ENCODE measurements at places on chromosomes 16 and 17.
A peak's percentile ranks its signal among the peaks of the same experiment; 100 is the strongest.

GRCh38 chr17:75814021-75814395 lies 29.4 kb downstream of the UNK start:
- DNase-seq: no peak

DNA sequence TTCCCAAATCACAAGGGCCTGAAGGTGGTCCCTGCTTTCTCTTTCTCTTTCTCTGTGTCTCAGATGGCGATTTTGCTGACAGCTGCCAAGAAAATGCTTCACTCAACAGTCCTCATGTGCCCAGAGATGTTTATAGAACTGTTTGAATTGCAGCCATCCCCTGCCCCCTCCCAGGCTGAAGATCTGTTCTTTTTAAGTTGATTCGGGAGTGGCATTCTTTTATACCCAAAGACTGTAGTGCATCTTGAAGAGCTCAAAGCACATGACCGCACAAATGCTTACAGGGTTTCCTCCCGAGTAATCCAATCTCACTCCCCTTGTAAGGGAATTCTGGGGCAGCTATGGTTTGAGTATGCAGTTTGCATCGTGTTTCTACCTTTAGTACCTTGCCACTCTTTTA lies 75.7 kb downstream of the SEC14L1 start:
- no peak for DNase-seq

DNA sequence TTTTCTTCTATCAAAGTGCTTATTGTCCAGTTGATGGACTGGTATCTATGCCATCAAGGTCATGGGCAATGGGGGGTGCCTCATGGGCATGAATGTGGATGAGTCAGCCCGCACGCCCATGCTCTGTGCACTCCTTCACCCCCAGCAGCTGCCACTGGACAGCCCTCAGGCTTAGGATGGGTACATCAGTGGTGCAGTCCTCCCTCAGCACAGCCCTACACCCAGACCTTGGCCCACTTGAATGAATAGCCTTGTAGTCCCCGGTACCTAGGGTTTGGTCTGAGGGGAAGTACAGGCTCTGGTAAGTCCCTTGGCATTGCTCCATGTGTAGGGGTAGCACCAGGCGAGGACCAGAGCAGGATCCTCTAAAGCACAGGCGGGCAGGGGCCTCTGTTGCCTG lies 10.4 kb upstream of the GNA13 start:
- no peak for DNase-seq

DNA sequence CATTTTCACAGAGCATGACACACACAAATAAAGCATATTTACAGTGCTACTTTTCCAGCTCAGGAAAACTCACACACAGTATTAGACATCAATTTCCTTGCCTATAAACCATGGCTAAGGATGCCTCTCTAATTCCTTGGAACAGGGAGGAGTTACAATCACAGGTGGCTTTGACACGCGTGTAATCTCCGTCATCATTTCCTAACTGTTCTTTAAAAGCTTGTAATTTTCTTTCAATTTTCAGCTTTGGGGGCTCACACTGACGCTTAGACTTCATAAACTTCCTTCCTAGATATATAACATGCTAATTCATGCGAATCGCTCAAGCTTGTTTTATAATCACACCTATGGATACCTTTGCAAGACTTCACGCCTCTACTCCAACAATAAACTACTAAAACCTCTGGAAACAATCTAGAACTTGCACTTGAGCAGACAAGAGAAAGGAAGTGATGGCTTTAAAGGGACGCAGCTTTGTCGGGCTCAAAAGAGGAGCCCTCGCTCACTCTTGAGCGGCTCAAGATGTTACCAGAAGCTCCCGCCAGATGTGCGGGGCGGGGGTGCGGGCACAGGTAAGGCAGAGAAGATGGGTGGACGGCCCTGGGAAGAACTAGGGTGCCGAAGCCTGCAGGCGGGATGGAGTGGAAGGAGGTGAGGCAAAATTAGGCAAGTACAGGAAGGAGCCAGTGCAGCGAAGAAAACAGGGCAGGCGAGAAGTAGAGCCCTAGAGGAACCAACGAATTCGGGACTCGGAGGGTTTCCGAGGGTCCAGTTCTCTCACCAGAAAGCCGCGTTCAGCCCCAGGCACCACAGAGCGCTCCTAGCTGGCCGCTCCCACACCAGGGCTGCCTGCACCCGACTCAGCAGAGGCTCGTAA lies 631 bp downstream of the RETREG3 start:
- DNase-seq: no peak

DNA sequence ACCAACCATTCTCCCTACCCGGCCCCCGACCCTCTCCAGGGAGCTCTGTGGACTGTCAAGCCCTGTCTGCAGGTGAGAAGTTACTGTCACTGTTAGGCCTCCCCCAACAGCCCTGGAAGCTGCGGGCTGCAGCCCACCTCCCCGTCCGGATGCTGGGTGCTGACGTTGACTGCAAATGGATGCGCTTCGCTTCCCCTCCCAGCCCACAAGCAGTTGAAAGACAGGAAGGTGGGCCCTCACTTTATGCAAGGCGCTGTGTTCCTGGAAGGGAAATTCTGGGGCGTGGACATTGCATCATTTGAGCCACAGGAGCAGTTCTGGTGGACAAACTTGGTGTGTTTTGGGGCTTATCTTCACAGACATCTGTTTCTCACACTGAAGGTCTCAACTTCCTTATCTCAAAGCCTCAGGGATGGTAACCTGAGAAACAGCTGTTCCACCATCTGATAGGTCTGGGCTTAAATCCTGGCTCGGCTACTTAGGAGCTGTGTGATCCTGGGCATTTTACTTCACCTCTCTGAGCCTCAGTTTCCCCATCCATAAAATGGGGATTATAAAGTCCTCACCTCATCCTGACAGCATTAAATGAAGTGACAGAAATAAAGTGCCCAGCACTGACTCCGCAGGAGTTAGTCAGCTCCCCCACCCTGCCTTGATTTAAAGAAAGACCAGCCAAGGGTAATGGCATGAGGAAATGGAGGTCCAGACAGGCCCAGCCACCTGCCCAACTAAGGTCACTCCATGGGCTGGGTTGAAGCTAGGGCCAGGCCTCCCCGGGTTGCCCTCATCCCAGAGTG lies 4.6 kb upstream of the DRC7 start:
- DNase-seq: no peak

- no peak for DNase-seq
These were observed 13.0 kb upstream of the HOXB9 start for GRCh38 chr17:48639136-48639535.

GRCh38 chr17:5561736-5562571 lies 22.4 kb downstream of the NLRP1 start:
- DNase-seq: no peak

DNA sequence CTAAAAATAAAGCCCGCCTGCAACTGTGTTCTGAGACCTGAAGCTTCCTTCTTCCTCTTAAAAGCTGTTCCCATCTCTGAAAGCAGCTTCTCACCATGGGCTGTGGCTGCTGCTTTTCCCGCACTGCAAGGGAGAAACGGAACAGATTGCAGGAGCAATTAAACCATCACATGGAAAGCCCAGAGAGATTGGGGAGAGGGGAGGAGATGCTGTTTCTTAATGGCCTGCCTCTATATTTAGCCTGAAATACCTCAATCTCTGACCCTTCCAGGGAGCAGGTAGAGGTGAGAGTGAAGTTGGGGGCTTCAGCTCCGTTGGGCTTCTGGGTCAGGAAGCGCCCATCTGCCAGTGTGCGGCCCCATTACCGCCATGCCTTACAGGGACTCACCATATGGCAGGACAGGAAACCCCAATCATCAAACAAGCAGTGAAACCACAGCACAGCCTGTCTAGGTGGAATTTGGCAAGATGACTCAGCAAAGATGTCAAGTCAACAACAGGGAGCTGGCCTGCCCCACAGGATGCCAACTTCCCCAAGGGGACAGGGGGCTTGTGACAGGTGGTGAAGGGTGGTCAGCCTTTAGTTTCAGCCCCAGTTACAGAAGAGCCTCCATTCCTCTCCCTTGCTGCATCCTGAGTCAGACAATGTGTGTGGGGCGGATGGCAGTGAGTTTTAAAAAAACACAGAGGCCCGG lies 286.6 kb upstream of the CCL2 start:
- DNase-seq: no peak

DNA sequence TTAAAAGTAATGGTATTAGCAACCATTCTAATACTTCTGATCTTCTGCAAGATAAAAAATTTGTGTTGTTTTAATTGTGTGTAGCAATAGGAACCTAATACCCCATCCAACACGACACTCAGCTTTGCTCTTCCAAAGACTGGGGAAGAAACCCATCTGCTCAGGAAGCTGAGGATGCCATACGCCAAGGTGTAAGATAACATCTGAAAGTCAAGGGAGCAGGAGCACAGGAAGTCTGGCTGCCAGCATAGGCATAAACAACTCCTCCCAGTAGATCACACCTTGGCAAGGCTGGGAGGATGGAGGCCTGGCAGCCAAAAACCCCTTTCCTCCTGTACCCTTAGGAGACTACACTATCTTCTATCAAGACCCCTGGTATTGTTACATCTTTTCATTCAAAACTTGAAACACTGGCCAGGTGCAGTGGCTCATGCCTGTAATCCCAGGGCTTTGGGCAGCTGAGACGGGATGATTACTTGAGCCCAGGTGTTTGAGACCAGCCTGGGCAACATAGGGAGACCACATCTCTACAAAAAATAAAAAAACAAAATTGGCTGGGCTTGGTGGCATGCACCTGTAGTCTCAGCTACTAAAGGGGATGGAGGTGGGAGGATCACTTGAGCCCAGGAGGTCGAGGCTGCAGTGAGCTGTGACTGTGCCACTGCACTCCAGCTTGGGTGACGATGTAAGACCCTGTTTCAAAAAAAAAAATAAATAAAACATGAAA lies 5.7 kb upstream of the SPHK1 start:
- DNase-seq: no peak

- no peak for DNase-seq
These were observed 174.8 kb upstream of the DYNLRB2 start for GRCh38 chr16:80366023-80366422.

DNA sequence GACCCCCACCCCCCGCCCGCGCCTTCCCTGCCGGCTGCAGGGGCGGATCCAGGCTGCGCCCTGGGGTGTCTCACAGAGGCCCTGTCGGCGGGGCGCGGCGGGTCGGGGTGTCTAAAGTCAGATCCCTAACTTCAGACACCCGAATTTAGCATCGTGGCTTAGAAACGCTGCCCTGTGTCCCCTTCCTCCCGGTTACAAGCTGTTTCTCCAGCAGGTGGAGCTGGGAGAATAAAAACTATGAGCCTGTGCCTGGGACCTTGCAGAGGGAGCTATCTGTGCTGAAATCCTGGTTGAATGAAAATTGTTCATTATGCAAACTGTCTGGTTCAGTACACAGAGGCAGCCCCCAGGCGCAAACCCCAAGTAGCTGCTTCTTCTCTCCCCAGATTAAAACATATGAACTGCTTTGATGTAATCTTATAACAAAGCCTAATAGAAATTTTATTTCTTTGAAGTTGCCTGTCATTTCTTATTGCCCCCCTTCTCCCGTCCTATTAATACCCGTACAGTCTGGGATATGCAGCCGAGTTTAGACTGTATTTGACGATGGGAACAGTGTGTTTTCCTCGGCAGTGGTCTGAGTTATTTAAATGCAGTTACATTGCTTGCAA lies 79.0 kb downstream of the RPA1 start:
- DNase-seq: peak; percentile 36

- peak; percentile 98 for DNase-seq
These were observed 20.2 kb downstream of the NGFR start for GRCh38 chr17:49515196-49515770.

DNA sequence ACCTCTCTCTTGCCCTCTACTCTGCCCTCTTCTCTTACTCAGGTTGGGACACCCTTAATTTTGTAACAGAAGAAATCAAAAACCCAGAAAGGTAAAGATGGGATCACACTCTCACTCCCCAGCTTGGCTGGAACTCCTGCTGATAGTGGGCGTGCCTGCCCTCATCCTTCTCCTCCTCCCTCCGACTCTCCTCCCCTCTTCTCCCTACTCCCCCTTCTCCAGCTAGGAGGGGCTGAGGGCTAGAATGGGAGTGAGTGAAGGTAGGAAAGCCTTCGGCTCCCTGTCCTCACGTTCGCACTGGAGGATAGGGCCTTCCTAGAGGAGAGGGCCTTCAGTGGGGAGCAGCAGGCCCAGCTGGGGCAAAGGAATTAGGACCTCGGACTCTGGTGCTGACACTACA lies 20.3 kb downstream of the SLC7A6OS start:
- DNase-seq: no peak

DNA sequence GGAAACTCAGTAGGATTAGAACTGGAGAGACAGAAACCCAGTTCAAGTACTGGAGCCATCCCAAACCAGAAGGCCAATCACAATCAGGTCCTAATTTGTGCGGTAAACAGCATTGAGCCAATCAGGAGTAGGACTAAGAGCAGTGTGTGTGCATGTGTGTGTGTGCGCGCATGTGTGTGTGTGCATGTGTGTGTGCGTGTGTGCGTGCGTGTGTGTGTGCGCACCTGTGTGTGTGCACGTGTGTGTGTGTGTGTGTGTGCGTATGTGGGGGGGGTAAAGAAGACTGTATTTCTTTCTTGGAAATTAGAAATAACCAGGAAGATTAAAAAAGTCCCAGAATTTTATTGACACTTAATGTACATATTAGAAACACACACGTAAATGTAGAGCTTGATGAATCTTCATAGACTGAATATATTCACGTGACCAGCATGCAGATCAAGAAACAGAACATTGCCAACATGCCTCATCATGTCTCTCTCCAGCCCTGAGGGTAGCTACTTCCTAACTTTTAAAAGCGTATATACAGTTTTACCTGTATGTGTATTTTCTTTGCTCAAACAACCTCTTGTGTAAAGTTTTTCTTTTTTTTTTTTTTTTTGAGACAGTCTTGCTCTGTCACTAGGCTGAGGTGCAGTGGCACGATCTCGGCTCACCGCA lies 919 bp upstream of the DHRS7C start:
- DNase-seq: no peak

GRCh38 chr17:34141590-34141989 lies 113.5 kb upstream of the CCL2 start:
- DNase-seq: no peak

GRCh38 chr16:11095935-11096334 lies 151.6 kb downstream of the CLEC16A start:
- DNase-seq: no peak

DNA sequence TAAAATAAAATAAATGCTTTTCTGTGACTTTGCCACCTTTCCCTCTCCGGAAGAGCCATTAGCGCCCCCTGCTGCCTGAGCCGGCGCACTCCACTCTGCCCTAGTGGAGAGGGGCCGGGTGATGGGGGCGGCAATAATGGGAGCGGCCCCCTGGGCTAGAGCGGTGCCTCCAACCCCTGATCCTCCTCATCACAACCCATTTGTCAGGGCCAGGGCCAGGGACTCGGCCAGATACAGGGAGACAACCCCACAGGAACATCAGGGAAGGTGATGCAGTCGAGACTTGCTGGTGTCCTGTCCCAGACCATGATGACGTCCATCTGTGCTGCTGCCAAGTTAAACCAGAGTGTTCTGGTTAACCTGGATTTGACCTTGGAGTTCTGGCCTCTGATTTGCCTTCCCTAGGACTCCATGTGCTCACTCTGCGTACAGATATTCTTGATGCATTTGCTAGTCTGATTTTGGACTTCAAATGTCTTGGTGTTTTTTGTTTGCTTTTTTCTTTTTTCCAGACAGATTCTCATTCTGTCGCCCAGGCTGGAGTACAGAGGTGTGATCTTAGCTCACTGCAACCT lies 46.1 kb upstream of the BPTF start:
- peak; percentile 49 for DNase-seq

- DNase-seq: no peak
These were observed 1.3 kb downstream of the ARRB2 start for GRCh38 chr17:4711661-4712181.

- DNase-seq: no peak
These were observed 4.6 kb upstream of the PIEZO1 start for GRCh38 chr16:88789594-88789993.

- DNase-seq: no peak
These were observed 84.3 kb downstream of the PRKCA start for GRCh38 chr17:66386498-66387351.

GRCh38 chr17:42296012-42296411 lies 7.7 kb downstream of the STAT5A start:
- no peak for DNase-seq

All from smooth muscle cell of the brain vasculature (primary cell).